H54 (cell line): ENCODE measurements at places on chromosomes 2 and 18.

DNA sequence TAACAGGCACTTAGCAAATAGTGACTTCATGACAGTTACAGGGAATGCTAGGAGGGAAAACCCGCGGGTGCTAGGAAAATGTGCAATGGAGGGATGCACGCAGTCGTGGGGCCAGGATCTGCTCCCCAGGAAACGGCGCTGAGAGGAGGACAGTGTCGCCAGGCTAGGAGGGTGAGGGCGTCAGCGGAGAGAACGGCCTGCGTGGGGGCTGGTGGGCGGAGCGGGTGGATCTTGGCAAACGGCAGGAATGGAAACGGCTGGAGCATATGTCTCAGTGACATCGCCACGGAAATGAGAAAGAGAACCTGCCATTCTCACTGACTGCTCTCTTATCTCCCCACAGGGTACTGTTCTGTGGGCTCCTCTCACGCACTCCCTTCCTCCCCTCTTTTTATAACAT, 478.5 kb upstream of the ID2 start:
- DNase-seq, result no peak

- no peak for DNase-seq
These were observed 1.8 kb upstream of the PDE11A start for GRCh38 chr2:178074123-178075005.

GRCh38 chr2:18518116-18519111, 42.0 kb downstream of the RDH14 start:
- DNase-seq, result no peak

DNA sequence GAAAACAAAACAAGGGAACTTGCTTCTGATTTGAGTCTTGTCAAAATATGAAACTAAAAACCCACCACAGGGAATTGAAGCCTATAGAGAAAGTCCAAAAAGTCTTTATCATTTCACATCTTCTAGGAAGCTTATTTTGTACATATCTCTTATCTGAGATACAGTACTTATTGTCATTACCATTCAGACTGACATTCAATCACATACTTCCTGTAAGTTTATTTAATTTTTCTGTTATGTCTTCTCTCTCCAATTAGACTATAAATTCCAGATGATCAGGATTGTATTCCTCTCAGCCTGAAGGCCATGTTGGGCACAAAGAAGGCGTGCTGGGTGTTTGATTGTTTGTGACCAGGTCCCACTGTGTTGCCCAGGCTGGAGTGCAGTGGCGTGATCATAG, 59.2 kb downstream of the METTL4 start:
- DNase-seq, result no peak

DNA sequence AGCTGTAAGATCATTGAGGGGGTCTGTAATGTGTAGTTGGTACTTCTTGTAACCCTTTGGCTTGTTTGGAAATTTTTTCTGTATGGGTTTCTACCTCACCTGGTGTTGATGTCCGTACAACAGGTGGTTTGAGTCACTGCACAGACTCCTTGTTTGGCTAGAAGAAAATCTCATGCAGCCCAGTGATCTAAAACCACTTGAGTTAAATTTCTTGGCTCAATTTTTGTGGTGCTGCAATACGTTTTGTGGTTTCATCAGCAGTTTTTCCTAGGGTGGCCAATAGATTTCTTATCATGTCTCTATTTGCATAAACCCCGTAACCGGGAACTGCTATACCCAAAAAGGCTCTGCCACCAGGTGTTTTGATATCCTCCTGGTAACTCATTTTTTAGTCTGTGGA, 43.4 kb downstream of the CERS6 start:
- DNase-seq, result no peak

DNA sequence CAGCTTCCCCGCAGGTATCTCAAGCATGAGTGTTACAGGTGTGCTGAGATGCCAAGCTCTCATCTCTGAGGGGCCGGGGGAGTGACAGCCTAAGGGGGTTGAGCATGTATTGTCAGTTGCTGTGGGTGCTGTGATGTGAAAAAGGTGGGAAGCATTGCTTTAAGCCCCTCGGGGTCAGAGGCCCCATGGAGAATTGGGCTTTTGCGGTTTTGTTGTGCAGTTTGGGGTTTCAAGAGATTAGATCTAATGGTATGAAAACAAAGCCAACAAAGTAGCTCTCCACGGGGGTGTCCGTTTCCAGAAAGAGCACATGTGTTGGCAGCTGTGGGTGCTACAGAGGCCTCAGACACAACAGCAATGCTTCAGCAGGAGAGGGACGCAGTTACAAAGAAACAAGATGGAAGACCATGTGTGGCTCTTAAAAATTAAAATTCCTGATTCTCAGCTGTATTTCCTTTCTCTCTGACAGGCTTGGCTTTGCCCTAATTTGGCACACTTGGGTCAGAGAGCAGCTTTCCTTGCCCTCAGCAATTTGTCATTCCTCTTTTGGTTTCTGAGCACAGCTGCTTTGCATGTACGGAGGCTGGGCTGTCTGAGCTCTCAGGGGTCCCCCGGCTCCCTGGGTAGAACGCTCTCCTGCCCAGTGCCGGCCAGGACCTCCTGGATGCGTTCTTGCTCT, 69.9 kb downstream of the TMEM247 start:
- no peak for DNase-seq

GRCh38 chr2:212892193-212892592, 259.2 kb downstream of the IKZF2 start:
- no peak for DNase-seq

DNA sequence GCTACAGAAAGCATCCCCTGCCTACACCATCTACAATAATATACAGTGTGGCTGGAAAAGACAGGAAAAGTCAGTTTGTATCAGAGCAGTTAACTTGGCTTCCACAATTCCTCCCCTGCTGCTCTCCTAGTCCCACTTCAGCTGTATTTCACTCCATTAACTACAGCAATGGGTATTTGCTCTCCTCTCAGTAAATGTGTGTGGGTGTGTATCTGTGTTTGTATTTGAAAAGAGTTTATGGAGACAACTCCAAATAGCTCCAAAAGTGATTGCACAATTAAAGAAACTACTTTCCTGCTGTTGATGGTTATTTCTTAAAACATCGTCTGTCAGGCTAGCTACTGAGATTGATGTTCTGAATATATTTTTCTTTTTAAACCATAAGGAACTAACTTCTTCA, 333.7 kb upstream of the FIGN start:
- DNase-seq, result no peak

- no peak for DNase-seq
These were observed 52.3 kb downstream of the KLF7 start for GRCh38 chr2:207113414-207113813.

DNA sequence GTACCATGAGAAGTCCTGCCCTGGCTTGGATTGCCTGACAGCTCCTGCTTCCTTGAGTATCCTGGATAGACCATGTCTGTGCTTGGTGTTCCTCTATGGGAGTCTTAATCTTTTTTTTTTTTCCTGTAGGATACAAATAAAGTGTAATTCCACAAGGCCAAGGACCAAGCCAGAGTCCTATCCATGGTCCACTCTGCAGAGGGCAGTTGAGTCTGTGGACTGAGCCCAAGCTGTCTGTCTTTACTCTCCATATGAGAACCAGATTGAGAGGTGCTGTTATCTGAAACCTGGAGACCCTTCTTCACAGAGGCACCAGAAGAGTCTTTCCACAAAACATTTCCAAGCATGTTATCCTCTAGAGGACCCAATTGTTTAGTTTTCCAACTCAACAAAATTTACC, 1.4 kb upstream of the KIF3C start:
- DNase-seq, result no peak

GRCh38 chr2:27622921-27623384, 5.9 kb downstream of the CCDC121 start:
- no peak for DNase-seq

DNA sequence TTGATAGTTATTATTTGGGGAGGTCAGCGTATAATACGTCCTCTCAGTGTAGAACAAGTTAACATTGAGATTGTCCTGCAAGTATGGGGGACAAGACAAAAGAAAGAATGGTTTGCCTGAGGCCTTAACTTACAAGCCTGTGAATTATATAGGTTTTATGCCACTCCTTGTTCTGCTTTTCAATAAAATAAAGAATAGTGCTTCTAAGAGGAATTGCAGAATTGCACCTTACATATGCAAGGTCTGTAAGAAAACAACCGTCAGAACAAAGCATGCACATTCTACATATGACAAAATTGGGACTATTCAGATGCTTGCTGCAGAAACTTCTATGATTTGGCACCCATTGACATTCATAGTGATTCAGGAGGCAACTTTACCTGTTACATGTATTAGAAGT, 785.0 kb downstream of the NR4A2 start:
- no peak for DNase-seq

GRCh38 chr2:238459081-238459629, 32.4 kb downstream of the ASB1 start:
- no peak for DNase-seq

GRCh38 chr2:218944759-218945404, 14.6 kb upstream of the CDK5R2 start:
- DNase-seq, result no peak

GRCh38 chr2:46303822-46304221, 6.6 kb downstream of the EPAS1 start:
- DNase-seq, result no peak

GRCh38 chr2:47485751-47486300, 82.9 kb downstream of the MSH2 start:
- no peak for DNase-seq

DNA sequence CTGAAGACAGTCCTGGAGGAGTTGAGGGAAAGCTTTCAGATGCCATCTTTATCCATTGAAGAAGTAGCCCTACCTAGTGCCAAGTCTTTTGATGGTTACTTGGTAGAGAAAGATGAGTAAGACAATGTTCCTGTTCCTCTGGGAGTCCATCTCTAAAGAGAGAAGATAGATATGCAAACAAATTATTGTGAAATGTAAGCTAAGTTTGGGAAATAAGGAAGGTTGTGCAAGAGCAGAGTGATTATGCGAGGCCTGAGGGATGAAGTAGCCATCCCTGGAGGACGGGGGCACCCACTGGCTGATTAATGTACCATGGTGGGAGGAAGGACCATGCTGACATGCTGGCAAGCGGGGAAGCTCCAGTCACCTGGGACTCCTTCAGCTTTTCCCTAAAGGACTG, 994 bp upstream of the DTNA start:
- no peak for DNase-seq

DNA sequence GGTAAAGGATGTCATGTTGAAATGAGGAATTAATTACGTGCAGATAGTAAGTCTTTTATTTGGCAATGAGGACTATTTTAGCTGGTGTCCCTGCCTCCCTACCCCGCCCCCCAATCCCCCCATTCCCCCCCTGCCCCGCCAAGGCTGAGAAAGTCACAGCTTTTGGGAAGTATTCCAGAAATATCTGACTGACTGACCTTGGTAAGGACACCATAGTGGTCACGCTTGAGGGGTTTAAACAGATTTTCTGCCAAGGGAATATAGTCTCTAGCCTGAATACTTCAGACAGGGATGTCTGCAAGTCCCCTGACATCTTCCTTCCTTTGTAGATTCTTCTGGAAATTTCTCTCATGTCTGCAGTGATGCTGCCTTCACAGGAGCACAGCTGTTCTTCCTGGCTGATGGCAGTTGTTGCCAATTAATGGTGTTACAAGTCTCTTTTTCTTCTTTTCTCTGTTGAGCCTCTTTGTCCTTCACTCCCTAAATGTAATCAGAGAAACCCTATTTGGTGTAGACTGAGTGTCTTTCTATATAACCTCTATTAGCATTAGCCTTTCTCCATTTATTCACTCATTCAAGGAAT, 53.7 kb upstream of the MGAT5 start:
- DNase-seq, result no peak

- DNase-seq, result no peak
These were observed 468.2 kb downstream of the EPHA4 start for GRCh38 chr2:221103930-221104329.

DNA sequence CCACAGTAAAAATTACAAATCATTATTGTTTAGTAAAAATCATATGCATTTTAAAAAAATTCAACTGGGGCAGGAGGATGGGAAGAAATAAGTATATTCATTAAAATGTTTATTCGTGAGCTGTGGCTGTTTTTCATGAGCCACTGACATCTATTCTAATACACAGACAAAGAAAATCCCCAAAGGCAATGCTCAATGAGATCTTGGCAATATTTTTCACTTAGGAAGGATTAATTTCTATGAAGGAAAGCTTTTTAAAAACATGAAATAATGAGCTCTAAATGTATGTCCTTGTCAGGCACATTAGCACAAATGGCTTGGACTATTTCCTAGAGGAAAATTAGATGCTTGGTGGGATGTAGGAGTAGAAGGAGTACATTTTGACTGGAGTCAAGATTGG, 262.0 kb upstream of the MMADHC start:
- DNase-seq, result no peak

DNA sequence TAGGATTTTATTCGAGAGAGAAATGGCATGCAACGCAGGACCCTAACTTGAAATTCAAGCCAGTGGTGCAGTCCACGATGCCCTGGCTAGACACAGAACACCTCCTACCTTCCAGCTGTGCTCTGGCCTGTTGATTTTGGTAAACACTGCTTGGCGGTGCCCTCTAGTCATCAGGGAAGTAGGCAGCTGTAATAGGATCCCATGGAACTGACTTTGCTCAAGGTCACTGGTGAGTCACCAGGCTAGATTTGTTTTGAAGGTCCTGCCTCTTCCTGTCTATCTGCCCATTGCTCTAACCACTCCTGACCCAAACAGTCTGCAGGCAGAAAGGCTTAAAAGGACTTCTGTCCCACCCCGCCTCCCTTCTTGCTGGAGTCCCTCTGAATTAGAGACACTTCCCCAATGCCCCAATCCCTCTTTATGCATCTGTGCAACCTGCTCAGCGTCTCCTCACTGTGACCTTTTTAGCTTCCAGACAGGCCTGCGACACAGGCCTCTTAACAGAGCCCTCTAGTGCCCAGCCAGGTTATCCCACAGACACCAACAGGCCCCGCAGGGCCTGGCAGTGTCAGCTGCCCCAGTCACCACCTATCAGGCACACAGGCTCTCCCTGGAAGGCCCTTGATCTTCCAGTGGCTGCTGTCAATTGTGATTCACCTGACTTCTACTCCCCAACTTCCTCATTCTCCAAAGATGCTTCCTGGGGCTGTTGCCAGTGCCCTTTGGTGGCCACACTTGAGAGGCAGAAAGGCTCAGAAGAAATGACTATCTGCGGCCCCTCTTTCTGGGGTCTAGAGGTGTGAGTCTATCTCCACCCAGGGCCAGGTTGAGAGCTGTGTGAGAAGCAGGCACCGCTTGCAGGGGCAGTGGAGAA, 5.2 kb downstream of the TMEM127 start:
- peak; percentile 95 for DNase-seq

DNA sequence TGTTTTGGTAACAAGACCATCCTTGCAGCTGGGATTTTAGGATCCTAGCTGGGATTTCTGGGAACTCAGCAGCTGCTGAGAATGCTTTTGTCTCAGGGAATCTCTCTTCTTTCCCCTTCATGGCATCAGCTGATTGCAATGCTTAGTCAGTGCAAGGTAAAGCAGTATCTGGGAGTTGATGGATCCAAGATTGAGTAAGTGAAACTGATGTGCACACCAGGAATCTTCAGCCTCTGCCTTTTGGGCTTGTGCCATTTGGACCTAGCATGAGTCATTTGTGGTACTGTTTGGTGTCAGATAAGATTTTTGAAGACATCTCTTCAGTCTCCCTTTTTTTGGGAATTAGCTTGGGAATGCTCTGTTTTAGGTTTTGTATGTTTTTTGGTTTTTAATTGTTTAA, 363.3 kb upstream of the TFPI start:
- no peak for DNase-seq

GRCh38 chr18:61569176-61569892, 236.1 kb downstream of the CDH20 start:
- peak; percentile 27 for DNase-seq

GRCh38 chr2:29010946-29011345, 29.8 kb downstream of the TOGARAM2 start:
- no peak for DNase-seq
